ENCODE measurements at places on chromosomes 5 and 9.

- no peak for DNase-seq
Observed at GRCh38 chr9:69377981-69378380, 53.0 kb downstream of the ENTREP1 start.

- DNase-seq = no peak
Observed at GRCh38 chr5:177428574-177429217, 2.2 kb downstream of the GRK6 start.

- no peak for DNase-seq
Observed at GRCh38 chr5:171913987-171914273, 92.5 kb downstream of the FBXW11 start.

DNA sequence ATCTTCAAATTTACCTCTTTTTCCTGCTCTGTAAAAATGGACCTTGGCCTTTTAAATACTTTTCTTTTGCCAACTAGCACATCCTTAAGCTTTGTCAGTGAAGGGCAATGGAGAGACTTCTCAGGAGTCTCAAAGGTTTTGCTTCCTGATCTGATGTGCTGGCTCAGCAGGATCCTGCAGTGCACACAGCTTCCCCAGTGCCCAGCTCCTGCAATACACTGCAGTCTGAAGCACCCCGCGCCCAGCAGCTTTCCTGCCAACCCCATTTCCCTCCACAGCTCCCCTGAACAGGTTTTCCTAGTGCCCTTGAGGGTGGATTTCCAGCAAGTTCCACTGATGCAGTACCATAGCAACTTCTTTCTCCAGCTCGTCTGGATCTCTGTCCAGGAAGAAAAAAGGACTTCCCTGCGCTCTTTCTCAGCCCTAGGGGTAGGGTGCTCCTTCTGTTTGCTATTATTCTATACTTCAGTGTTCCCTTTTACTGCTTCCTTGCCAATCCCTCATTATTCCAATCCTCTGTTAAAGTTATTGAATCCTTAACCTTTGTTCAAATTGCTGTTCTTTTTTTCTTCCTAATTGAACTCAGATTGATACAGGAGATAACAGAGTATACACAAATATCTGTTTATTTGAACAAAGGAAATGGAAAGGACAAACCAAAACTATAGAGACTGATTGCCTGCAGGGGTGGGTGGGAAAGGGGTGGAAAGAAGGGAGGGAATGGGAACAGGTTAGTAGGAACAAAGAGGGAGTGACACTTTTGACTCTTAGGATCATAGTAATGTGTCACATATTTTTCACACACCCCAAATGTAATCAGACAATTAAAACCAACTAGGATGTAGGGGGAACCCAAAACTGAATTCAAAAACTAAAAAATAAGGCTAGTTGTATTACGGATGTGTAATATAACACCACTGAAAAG is 8.5 kb downstream of the SNAPC3 start:
- no peak for DNase-seq

DNA sequence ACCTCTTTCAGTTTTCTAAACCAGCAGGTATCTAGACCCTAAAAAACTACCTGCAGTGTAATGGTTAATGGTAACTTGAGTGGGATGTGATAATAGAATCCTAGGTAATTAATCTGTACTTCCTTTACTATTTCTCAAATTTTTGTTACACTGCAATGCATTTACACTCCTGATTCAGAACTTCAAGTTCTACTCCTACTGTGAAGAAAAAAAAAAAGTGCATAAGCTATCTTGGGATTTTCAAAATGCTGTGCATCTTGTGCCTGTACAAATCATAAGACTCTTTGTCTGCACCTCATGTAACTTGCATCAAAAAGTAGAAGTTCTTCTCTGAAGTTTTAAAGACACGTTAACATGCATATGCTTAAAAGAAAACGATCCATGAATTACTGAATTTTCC is 554.1 kb downstream of the CETN3 start:
- no peak for DNase-seq
